ENCODE measurements at places on chromosomes 12 and 14. TPM values are rescaled to one million over a fixed set of nuclear protein-coding genes. Genes with fewer than 3 reads are reported as not detected.
A peak's percentile ranks its signal among the peaks of the same experiment; 100 is the strongest.

DNA sequence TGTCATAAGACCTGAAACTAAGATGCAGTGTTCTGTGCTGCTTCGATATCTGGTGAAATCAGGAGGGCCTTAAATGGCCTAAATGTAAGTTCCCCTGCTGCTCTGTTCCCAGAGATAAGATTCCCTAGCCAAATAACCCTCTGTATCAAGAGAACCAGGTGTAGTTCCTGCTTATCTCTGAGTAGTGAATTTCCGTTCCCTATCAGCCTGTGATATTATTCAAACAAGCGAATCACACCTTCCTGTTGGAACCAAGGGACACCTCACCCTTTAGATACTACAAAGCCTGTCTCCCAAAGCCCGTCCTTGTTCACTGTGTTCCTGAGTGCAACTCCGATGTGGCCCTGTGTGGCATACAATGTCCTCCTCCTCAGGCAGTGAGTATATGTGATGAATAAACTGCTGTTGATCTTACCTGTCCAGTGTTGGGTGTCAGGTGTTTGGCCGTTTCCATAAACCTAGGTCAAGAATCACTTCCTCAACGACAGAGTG, 52.2 kb upstream of the COCH start:
- no peak for DNase-seq

GRCh38 chr12:124188561-124189405, 106.1 kb upstream of the RFLNA start:
- DNase-seq: no peak

DNA sequence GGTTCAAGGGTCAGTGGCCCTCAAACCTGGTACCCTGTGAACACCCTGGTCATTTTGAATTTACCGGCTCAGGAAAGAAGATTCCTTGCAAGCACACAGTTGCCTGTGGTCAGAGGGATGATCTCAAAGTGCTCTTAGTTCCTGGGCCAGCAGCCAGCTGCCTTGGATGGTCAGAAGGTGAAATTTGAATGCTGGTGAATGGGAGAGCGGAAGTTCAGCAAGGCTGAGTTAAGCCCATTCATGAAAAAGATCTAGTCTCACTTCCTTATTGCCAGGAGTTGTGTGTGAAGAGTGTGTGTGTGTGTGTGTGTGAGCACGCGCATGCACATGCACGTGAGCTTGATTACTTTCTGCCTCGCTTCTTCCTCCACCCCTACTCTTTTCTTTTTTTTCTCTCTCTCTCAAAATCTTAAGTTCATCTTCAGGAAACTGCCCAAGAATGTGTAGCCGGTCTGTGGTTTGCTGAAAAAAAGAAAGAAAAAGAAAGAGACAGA, 155.5 kb upstream of the CCND2 start:
- DNase-seq: no peak

DNA sequence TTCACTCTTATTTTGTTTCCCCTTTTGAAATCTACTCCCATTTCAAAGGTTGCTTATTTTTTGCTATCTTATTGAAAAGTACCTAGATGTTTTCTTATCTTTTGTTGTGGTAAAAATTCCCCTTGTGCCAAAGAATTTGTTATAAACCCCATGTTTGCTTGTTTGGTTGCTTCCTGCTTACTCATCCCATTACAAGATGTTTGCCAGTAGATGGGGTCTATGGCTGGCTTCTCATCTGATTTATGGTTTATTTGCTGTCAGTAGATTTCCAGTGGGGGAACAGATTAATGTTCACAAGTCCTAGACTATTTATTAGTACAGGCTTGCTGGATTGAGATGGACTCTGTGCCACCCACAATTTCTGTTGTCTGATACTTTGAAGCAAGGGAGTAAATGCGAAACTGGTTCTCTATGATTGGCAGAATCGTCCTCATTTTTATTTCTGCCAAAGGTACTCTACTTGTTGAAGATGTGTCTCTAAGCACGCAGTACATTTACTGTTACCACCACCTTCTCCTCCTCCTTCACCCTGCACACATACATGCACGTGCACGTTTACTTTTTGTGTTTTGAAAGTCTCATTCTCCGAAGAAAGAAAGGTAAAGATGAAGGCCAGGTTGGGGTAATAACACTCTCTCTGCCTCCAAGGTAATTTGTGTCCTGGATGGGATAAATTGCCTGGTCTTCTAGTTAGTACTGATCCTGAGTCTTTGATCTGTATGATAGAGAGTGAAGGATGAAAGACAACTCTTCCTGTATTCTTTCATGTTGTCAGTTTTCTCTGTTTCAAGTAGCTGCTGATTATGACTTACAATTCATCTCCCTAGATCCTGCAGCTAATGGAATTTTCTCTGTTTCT, 117.2 kb upstream of the ATP2B1 start:
- peak; percentile 91 for DNase-seq

- no peak for DNase-seq
Measured at GRCh38 chr12:64407342-64408223, 3.4 kb downstream of the XPOT start.

DNA sequence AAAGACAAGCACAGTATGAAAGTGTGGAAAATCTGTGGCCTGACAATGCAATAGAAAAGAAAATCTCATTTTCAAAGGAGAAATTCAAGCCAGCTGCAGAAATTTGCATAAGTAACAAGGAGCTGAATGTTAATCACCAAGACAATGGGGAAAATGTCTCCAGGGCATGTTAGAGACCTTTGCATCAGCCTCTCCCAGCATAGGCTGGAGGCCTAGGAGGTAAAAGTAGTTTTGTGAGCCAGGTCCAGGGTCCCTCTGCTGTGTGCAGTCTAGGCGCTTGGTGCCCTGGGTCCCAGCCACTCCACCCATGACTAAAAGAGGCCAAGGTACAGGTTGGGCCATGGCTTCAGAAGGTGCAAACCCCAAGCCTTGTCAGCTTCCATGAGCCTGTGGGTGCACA, 58.3 kb downstream of the TESPA1 start:
- no peak for DNase-seq

GRCh38 chr12:122869207-122869973, 26.5 kb downstream of the VPS37B start:
- DNase-seq: no peak

DNA sequence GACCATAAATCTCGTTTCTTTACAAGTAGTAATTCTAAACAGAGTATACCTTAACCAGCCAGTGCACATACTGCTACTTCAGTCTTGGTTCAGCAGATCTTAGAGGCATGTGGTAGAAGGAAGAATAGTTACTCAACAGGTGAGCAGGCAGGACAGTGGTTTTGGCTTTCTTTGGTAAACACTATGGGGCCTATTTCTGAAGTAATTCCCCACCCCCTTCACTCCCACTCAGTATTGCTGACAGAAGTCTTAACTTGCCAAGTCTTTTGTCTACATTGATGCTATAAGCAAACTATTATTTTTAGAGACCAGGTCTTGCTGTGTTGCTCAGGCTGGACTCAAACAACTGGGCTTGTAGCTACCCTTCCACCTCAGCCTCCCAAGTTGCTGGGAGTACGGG, 68.5 kb downstream of the FBXO34 start:
- DNase-seq: no peak

DNA sequence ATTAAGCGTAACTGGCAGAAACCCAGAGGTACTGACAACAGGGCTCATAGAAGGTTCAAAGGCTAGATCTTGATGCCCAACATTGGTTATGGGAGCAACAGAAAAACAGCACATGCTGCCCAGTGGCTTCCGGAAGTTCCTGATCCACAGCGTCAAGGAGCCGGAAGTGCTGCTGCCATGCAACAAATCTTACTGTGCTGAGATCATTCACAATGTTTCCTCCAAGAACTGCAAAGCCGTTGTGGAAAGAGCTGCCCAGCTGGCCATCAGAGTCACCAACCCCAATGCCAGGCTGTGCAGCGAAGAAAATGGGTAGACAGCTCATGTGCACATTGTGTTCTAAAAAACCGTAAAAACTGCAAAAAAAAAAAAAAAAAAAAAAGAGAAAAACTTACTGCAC, 192.3 kb downstream of the MON2 start:
- no peak for DNase-seq

DNA sequence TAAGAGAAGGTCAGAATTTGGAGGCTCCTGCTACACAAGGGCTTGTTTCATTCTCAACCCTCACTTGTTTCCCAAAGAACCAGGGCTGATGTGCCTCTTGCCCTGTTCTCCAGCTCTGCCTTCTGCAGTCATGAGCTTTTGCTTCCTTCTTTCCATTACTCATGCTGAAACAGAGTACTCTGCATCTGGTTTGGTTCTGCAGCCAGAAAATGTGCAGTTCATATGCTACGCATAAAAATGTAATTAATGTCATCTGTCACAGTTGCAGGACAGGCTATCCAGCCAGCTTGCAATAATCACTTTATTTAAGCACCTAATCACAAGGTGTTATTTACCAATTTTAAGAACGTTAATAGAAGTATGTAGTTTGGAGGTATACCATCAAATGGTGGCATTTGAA, 150.2 kb downstream of the SRGAP1 start:
- no peak for DNase-seq

GRCh38 chr12:21815306-21816062, 41.0 kb upstream of the KCNJ8 start:
- no peak for DNase-seq

DNA sequence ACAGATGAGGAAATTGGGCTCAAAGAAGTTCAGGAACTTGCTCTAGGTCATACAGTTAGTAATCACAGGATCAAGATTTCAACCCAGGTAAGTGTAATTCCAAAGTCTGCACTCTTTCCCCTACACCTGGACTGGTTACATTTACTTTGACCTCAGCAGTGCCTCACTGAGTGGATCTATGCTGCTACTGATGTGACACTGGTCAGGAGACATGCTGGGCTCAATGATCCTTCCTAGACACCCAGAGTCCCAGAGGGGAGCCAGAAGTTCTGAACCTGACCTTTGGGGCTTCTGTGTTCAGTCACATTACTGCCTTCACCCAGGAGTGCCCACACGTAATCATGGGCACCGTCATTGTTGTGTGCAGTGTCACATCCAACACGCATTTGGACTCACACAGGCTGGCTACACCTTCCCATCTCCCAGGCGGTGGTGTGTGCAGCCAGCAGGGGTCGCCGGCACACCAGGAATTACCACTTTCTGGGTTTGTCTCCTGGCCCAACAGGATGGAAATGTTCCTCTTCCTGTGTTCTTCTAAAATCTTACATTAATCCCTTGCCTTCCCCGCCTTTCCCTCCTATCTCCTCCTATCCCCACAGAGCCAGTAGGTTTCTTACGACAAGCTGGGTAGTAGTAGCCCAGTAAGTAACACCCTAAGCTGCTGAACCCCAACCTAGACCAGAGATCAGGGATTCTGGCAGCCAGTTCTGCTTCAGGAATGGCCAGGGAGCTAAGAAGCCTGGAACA, 25.6 kb downstream of the CALCOCO1 start:
- peak; percentile 84 for DNase-seq

DNA sequence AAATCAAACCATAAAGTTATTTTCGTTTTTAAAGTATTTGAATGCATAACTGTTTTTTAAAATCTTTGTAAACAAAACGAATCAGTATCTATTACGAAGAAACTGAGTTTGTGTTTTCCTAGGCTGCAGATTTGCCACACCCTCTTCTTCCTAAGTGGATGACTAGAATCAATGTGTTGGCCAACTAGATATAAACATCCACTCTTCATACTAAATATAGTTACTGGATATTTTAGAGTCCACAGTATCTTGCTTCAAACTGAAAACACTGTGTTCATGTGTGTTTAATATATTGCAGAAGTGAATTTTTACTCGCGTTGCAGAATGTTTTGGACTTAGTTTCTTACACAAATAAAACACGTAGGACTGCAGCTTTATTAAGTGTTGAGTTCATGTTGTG, 63.2 kb downstream of the KLHL28 start:
- no peak for DNase-seq

DNA sequence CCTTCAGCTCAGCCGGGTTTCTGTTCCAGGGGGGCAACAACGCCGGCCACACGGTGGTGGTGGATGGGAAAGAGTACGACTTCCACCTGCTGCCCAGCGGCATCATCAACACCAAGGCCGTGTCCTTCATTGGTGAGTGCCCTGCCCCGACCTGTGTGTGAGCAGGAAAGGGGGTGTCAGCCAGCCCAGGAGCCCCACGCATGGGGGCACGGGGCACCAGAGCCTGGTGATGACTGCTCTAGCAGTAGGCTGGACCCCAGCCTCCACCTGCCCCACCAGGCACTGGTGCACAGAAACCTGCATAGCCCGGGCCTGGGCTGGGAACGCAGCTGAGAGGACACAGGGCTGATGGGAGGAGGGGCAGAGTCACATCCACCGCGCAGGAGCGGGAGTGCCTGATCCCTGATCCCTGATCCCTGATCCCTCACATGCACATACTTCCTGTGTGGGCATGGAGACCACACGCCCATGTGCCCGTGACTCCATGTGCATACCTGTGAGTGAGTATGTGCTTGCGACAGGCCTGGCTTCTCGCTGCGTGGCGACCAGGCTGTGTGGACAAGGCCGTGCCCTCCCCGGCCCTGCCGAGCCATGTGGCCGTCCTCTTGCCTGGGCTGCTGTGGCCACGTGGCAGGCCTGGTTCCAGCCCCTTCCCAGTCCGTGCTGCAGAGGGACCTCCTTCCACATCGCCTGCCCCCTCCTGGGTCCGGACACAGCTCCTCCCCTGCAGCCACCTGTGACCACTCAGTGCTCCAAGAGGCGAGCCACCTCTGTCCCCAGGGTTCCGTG, 11.2 kb downstream of the ADSS1 start:
- no peak for DNase-seq

DNA sequence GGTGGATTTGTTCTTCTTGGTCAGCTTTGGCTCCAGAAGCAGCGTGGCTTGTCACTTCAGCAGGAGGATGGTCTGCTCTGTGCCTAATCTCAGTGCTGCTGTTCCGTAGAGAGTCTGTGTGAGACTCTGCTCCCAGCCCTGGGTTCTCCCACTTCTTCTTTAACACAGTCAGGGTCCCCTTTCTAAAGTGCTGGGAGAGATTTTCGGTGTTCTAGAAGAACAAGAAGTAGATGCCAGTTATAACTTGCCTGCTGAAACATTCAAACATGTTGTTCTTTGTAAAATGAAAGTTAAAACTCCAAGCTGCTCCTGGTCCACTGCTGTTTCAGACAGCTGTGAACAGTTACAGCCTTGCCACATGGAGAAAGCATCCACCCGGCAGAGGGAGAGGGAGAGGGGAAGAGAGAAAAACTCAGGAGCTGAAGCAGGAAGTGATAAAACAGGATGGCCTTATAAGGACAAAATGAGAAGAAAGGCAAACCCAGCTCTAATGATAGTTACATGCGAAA, 55.2 kb upstream of the CERS5 start:
- DNase-seq: peak; percentile 73

- DNase-seq: no peak
Measured at GRCh38 chr12:1656902-1657301, 27.9 kb downstream of the WNT5B start.

The LRTM2 gene
- not detected for polyA plus RNA-seq

The LETMD1 gene
- 29.6 TPM for polyA plus RNA-seq

The CD27 gene
- polyA plus RNA-seq: not detected

The CLEC7A gene
- polyA plus RNA-seq: not detected

The KLRK1 gene
- not detected for polyA plus RNA-seq

The PLEKHD1 gene
- 0.05 TPM for polyA plus RNA-seq

The DAO gene
- polyA plus RNA-seq: not detected

All from A549 (cell line).